ENCODE measurements at places on chromosomes 4 and X.

- no peak for DNase-seq
These were observed 20.5 kb upstream of the BLTP1 start for GRCh38 chr4:122131562-122132157.

DNA sequence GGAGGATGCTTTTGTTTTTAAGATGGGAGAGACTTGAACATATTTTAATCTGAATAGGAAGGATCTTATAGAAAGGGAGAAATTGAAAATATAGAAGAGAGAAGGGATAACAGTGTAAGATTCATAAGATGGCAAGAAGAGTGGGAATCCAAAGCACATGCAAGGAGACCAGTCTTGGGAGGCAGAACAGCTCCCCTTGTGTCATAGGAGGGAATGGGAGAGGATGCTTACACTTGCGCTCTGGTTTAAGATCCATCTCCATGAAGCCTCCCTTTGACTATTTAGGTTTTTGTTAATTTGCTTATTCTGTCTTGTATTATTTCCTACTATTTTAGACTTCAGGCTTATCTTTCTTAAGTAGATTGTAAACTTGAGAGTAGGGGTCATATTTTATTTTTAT is 42.7 kb downstream of the KIF4A start:
- DNase-seq, result no peak

DNA sequence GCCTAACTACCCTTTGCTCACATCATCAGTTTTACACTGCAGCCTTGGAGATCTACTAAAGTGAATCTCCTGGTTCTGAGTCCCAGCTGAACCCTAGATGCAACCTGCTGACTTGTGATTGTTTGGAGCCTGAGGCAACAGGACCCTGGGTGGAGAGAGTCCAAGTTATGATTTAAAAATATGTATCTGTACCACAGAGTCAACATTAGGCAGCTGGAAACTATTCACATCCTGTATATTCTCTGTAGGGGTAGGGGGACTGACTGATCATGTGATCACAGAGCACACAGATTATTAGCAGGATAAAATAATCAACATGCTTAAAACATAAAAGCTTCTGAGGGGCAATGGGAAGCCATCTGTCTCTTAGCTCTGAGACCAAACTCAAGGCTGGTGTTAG is 52.1 kb downstream of the CT47B1 start:
- DNase-seq, result no peak

DNA sequence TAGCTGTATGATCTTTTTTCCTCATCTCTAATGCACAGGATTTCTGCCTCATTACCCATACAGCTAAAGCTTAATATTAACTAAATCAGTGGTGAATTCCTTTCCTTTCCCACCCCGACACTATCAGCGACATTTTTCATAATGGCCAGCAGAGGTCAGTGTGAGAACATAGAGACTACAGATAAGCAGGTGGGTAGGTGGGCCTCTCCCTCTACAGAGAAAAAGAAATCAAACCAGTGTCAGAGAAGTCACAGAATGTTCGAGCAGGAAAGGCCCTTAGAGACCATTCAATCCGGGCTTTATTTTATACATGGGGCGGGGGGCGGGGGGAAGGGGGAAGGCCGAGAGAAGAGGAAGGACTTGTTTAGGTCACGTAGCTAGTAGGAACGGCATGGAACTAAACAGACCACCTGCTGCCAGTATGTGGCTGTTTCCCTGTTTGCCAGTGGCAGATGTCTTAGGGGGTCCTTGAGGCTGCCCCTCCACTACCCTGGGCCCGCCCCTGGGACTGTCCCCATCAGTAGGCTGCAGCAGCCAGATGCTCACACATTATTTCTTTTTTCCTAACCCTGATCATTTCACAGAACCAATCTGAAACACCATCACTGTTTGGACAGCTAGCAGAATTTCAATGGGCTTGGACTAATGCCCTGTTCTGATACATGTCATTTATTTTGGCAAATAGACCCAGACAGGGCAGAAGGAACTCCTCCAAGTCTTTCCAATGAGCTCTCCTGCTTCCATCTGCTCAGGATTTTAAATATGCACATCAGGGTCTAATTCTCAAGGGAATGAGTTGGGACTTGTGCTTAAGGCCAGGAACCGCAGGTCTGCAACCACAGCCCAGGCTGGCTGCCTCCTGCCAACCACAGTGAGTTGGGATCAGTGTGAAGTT is 133.4 kb downstream of the ATG4A start:
- no peak for DNase-seq

DNA sequence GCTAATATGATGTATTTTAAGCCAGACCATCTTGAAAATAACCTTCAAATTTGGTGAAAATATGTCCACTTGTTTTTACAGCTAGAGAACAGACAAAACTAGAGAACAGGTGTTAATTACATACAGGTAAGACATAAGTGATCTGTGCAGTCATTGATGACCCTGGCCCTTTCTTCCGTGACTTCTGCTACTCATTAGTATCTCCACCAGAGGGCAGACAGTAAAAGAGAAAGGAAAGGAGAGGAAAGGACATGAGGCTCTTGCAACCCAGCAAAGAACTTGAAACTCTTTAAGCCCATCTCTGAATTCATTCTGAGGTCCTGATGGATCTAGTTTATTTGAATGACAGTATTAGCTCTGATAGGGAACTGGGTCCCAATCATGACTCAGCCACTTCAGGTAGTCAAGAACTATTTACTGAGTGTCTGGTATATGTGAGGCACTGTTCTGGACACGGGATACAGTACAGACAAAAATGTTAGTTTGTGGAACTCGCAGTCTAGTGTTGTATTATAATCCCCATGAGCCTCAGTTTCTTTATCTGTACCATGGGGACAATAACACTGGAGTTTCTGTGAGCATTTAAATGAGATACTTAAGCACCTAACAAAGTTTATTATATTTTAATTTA is 121.0 kb upstream of the TEX13D start:
- no peak for DNase-seq

DNA sequence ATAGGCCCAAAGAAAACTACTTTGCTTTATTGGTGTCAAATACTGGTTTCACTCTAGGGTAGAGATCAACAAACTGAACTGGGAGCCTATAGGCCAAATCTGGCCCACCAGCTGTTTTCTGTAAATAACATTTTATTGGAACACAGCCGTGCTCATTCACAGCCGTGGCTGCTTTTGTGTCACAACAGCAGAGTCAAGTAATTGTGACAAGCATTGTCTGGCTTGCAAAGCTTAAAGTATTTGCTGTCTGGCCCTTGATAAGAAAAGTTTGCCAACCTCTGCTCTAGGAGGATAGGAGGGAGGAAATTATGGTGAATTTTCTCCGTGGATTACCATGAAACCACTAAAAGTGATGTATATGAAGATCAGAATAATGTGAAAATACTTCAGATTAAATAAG is 53.4 kb downstream of the GPAT3 start:
- no peak for DNase-seq

DNA sequence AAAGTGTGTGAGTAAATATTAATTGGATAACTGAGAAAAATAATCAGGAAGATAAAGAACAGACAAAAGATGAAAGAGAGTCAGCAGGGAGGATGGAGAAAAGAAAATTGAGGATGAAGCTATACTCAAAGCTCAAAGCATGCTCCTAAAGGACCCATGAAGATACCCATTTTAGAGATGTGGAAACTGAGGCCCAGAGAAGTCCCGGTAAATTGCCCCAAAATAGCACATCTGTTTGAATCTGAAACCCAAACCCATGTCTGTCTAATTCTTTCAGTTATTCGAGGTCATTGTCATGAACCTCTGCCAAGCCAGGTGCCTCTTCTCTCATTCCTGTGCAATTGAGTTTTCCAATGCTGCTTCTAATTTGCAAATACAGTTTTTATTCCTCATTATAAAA is 29.6 kb upstream of the MSX1 start:
- DNase-seq, result no peak

DNA sequence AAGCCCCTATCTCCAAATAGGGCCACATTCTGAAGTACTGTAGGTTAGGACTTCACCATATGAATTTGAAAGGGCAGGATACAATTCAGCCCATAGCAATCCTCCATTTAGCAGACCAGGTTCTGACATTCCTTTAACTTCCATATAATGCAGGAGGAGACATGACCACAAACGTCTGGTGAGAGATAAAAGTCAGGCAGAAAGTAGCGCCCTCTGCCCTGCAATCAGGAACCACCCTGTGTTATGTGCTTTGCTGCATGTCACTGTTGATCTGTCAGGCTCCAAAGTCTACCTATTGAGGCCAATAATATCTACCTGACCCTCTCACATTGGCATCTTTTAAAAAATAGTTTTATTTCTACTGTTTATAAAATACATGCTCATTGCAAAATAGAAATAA is 30.2 kb upstream of the SEPSECS start:
- DNase-seq, result no peak

DNA sequence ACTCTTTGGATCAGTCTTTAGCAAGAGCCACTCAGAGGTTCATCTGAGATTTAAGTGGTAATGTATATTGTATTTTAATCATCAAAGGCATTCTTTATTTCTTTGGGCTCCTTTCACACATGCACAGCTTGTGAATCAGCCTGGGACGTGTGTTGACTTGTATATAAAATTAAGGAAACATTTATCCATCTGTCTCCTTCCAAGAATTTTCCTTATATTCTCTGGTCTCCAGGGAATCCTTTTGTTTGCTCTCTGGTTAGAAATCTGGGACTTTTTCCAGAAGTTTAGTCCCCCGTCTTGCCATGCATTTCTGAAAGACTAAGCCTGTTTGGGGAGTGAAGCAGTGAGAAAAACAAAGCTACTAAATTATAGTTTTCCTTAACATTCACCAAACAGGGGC is 212.3 kb downstream of the DCAF12L2 start:
- DNase-seq, result no peak

GRCh38 chr4:98448908-98449307 is 187.7 kb downstream of the RAP1GDS1 start:
- no peak for DNase-seq

- DNase-seq, result no peak
These were observed 504.0 kb downstream of the RAPGEF2 start for GRCh38 chr4:159606835-159607234.

- DNase-seq, result no peak
These were observed 224.0 kb upstream of the TENM3 start for GRCh38 chr4:182019148-182019652.

DNA sequence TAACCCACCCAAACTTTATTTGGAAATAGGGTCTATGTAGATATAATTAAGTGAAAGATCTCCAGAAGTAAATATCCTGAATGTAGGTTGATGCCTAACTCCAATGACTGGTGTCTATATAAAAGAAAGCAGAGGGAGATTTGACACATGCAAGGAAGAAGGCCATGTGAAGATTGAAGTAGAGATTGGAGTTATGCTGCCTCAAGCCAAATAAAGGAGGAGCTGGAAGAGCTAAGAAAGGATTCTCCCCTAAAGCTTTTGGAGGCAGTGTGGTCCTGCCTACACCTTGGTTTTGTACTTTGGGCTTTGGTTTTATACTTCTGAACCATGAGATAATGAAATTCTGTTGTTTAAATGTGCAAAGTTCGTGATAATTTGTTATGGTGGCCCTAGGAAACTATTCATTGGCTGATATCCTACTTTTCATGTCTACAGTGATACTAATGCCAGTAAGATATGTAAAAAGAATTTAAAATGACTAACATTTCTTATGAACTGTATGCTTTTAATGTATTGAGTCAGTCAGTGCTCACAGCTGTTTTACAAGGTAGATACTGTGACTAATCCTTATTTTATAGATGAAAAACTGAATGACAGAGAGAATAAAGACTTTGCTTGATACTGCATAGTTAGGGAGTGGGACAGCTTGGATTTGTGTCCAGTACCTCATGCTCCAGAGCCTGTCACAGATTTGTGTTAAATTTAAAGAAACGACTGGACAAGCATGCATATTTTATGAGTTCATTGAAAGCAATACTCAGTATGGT is 5.9 kb upstream of the RAB40AL start:
- DNase-seq, result no peak

- no peak for DNase-seq
These were observed 120.6 kb downstream of the JADE1 start for GRCh38 chr4:128930051-128930450.

GRCh38 chr4:175542786-175543185 is 269.3 kb downstream of the GPM6A start:
- no peak for DNase-seq

GRCh38 chrX:129701624-129702069 is 37.1 kb upstream of the XPNPEP2 start:
- DNase-seq, result no peak

- DNase-seq, result no peak
These were observed 28.1 kb upstream of the HPGDS start for GRCh38 chr4:94370533-94371254.

DNA sequence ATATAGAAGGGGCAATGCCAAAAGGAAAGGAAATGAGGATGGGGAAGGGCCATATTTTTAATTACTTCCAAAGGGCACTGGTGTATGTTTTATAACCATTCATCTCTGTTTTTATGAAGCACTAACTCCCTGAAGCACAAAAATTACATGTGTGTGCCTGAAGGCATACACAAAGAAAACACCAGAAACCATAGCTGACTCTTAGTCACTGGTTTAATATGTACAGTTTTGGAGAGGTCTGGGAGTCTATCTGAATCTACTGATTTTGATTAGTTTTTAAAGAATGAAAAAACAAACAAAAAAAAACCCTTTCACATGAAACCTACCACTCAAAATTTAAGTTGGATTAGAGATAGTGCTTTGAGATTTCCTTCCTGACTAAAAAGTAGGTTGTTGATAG is 438.7 kb downstream of the RPA4 start:
- no peak for DNase-seq

- no peak for DNase-seq
These were observed 342.3 kb downstream of the HNRNPD start for GRCh38 chr4:82031376-82031927.

GRCh38 chrX:149845385-149845784 is 35.6 kb upstream of the MAGEA8 start:
- DNase-seq, result no peak

GRCh38 chr4:153472122-153473037 is 6.2 kb downstream of the TMEM131L start:
- DNase-seq, result no peak

DNA sequence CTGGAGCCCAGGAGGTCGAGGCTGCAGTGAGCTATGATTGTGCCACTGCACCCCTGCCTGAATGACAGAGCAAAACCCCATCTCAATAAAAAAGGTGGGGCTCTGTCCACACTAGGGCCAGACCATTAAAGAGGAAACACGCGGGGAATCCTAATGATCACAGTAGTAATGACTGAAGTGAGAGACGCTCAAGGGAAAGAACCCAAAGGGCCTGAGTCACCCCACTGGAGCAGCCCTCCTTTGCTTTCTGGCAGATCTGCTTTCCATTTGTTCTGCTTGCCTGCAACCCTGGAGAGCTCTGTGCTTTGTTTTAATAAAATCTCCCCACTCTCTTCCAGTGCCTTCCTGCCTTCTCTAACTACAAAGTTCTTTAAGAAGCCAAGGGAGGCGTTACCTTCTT is 5.0 kb downstream of the TFDP3 start:
- no peak for DNase-seq

- DNase-seq, result no peak
These were observed 509.8 kb downstream of the ARAP2 start for GRCh38 chr4:35734381-35735098.

All from stimulated activated CD4-positive, alpha-beta T cell treated with anti-CD3 and anti-CD28 coated beads, Interleukin-2, amount 100 ng/mL, for 48 hours (primary cell).